ENCODE measurements at places on chromosomes 3 and 15.
A peak's percentile ranks its signal among the peaks of the same experiment; 100 is the strongest.

DNA sequence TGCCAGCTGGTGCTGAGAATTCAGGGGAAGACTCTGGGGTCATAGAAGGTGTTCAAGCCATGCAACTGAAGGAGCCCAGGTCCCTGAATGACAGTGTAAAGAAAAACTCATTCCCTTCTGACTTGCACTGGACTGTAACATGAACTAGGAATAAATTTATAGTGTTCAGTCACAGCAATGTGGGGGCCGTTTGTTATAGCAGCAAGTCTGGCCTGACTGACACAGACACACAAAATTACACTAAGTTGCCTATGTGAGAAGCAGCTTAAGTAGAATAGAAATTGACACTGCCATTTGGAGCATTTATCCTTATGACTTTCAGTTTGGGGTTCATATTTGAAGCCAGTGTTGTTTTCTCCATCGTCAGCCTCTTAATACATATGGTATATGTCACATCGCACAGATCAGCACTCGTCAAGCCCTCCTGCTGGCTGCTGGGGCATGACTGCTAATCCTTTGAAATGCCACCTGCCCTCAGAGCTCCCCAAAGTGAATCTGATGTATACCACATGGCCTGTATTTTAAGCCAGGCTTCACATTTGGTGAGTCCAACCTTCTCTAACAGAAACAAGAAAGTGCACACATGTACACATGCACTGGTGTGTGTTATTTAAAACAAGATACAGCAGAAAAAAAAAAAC lies 17.1 kb upstream of the HEG1 start:
- DNase-seq: no peak

- no peak for DNase-seq
These were observed 25.7 kb upstream of the GOLIM4 start for GRCh38 chr3:168121184-168122017.

DNA sequence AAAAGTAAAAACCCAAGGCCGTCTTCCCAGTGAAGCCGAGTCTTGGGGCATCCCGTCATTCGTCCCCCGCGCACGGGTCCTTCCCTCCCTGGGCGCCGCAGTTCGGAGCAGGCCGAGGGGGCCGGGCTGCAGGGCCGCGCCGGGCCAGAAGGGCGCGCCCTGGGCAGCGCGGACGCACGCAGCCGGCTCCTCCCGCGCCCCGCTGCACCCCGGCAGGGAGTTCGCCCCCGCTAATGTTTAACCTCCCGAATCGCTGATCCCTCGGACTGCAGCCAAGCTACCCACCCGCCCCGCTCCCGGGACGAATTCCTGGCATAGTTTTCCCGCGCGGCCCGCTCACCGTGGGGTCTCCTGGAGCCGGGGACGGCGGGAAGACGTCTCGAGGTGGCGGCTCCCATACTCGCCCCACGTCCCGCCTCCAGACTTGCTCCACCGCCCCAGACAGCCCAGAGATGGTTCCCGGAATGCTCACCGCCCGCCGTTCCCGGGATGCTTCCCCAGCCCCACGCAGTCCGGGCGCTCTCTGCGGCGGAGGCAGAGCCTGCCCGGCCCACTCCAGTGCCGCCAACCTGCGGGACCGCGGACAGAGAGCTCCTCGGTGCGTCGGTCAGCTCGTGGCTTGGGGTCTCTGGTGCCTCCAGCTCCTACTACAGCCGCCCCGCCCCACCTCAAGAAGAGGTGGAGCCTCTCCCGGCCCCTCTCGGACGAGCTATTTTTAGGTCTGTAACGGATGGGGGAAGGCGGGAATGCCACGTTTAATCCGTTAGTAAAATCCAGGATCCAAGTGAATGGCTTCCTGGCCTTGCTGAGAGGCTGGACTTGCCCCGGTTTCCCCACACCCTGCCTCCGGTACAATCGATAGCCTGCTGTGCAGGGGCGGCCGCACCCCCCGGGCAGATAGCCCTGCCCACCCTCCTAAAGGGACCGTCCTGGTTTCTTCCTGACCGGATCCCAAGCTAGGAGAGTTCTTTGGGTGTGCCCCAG lies at the start of gene DZIP1L:
Gene DZIP1L (minus strand): TSS at position 621 of the 984 bp plus-strand sequence. CDS start 11,637 bp downstream, outside the sequence.
- DNase-seq: no peak

- no peak for DNase-seq
These were observed 93.7 kb upstream of the IMPG2 start for GRCh38 chr3:101414121-101414520.

DNA sequence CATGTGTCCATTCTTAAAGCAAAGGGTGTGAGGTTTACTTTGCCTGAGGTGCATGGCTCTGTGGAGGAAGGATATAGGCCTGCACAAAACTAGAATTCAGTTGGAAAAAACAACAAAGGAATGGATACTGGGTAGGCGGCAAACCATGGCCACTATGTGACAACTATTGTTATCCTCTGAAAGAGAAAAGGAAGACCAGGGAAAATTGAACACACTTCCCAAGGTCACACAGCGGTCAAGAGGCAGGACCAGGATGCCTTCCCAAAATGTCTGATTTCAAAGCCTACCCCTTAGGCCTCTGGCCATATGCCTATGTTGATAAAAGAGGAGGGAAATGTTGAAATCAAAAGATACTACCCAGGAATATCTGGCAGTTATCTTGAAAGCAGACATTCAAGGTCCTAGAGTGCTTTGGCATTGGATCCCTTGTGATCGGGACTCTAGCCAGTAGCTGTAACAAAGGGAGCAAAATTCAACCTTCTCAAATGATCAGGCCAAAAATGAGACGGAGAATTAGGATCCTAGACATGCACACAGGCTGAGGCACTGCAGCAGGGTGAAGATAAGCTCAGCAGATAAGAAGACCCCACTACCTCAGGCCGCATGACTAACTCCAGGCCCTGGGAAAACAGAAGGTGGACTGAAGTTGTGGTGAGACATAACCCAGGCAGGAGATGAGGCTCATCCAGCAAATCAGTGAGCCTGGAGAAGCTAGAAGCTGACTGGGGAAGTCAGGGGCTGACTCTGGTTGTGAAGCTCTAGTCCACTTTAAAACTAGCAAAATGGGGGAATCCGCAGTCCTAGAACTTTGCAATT lies 292.2 kb downstream of the NEK10 start:
- DNase-seq: no peak

DNA sequence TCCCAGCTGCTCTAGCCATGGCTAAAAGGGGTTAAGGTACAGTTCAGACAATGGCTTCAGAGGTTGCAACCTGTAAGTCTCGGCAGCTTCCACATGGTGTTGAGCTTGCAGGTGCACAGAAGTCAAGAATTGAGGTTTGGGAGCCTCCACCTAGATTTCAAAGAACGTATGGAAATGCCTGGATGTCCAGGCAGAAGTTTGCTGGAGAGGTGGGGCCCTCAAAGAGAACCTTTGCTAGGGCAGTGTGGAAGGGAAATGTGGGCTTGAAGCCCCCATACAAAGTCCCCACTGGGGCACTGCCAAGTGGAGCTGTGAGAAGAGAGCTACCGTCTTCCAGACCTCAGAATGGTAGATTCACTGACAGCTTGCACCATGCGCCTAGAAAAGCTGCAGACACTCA lies 73.7 kb downstream of the STT3B start:
- no peak for DNase-seq

DNA sequence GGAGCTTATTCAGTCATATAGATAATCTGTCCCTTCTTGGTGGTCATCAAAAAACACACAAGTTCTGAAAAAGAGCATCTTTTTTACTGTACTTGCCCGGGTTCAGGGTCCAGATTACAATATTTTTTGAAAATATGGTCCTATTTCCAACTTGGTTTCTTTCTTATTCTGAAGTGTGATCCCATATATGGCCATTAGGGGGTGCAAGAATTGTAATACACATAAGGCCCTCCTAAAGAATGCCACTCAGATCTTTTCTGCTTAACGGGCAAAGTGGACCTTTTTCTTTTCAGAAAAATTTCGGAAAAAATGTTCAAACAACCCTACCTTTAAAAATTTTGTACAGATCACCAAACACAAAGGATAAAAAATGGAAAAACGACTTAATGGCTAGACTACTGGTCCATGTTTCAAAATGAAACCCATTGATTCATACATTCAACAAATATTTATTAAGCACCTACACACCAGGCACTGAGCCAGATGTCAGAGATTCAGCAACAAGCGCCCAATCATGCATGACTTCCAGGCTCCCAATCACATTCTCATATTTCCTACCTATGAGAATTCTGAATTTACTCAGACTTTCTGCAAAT lies 102.0 kb upstream of the MYRIP start:
- no peak for DNase-seq

DNA sequence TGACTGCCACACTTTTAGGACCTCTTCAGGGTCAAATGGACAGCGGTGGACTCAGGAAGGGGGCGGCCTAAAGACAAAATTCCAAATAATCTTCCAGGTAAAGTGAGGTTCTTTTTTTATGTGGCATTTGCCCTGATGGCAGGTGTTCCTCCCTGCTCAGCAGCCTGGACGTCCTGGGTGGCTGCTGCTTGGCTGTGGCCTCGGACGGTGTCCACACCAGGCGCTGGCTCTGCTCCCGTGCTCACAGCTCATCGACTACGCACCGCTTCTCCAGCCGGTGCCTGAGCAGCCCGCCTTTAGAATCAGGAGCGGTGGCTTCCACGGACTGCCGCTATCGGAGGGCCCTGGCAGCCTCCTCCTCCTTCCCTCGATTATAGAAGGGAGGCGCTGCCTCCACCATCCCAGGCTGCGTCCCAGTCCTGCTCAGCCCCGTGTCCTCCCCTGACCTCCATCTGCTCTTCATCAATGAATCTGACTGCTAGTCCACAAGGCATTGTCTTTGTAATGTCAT lies 41.9 kb downstream of the PCSK6 start:
- DNase-seq: no peak

GRCh38 chr15:95574053-95574452 lies 756.4 kb upstream of the NR2F2 start:
- DNase-seq: no peak

DNA sequence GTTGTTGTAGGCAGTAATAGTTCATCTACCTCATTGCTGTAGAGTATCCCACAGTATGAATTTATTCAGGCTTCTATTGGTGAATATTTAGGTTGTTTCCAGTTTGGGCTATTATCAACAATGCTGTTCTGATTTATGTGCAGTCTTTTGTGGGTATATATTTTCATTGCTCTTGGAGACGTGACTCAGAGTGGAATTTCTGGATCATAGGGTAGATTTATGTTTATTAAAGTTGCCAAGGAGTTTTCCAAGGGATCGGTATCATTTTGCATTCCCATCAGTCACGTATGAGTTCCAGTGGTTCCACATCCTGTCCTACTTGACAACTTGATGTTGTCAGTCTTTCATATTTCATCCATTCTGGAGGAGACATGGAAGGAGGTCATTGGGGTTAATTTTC lies 8.4 kb upstream of the HRH1 start:
- DNase-seq: no peak

DNA sequence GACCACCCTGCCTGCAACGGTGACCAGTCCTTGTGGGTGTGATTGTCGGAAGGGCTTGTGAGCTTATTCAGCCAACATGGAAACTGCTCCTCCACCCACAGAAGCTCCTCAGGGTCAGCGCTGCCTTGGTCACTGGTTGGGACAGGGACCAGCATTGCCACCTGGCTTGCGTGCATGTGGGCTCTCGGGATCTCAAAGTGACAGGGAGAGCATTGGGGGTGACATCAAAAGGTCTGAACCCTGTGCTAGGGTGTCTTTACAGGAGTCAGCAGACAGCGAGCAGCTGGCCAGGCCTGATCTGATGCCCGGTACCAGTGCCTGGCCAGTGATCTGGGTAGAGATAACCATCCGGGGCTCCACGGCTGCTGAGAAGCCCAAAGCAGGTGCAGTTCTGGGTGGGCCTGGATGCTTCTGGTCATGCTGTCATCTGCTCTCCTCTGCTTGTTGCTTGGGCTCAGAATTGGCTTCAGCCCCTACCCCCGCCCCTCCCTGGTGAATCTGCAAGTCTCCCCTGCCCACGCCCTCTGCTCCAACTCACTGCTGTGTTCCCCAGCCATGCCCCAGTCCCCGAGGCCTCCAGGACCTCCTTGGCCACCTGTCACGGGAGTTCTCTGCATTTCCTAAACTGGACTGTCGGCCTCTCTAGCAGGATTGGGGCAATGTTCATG lies 134.8 kb downstream of the NSMCE3 start:
- no peak for DNase-seq

GRCh38 chr3:43477600-43477999 lies 144.2 kb downstream of the ANO10 start:
- peak; percentile 32 for DNase-seq

GRCh38 chr15:57685306-57686095 lies 21.0 kb upstream of the POLR2M start:
- no peak for DNase-seq

DNA sequence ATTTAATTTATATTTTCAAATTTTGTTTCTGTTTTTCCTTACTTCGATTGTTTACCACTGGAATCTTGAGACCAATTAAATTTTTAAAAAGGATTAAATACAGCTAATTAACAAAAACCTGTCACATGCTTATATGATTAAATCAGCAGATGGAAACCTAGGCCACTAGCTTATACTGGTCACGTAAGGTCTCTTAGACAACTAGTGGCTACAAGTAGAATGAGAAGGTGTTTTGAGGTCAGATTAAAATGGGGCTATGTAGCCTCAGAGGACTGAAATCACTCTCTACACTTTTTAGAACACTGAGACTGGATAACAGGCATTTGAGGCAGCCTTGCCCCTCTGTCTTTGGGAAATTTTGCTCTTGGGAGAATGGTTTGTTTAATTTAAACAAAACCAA lies 246.5 kb upstream of the ONECUT1 start:
- no peak for DNase-seq

DNA sequence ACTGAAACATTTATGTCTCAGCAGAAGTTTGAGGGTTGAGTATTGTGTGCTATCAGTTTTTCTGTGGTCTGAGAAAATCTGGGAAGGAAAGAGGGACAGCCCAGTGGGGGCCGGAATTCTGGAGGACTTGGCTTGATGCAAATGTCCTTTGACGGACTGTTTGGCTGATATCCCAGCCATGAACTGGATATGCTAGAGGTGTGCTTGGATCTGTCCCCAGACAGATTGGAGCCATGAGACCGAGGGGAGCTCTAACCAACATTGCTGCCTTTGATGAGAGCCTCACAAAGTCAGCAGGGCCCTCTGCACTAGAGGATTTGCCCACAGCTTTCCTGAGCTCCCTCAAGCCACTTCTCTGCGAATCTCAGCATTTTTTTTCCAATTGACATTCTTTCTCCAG lies 405.6 kb downstream of the NTRK3 start:
- DNase-seq: no peak

DNA sequence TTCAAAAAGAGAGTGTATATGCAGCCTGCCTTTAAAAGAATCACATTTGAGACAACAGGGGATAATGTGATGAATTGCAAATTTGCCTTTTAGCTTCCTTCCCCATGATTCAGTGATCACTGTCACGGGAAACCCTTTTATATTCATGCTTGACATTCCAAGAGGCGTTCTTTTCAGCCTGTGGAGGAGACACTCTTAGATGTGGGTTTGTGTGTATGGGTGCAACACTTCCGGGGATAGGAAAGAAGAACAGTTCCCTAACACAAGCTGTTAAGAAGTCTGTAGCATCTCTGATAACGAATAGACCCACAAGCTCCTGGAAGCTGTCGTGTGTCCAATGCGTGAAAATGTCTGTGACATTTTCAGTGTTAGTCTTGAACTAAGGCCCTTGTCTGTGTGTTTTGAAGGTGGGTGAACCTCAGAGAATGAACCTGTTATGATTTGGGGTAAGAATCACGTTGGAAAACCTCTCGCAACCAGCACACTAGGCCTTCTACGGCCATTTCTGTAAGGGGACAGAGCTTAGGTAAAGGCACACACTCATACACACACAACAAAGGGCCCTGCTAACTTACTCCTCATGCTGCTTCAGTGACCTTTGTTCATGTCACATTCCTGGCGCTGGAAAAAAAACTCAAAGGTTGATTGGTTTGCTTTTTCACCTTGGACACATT lies 229.2 kb upstream of the ST8SIA2 start:
- DNase-seq: no peak

Measured in activated T-helper 1 cell treated with anti-CD3 and anti-CD28 coated beads, Interleukin-2, amount 50 U/mL, for 16 hours (primary cell).